Thoracic aorta endothelial cell (primary cell): ENCODE measurements at places on chromosomes 12 and 14. TPM values are rescaled to one million over a fixed set of nuclear protein-coding genes. Genes with fewer than 3 reads are reported as not detected.

KRT85 gene
- not detected in 2 replicates for total RNA-seq

NFE2 gene
- not detected in 2 replicates for total RNA-seq

OR4E1 gene
- not detected in 2 replicates for total RNA-seq

TMEM253 gene
- not detected in 2 replicates for total RNA-seq

GPR84 gene
- total RNA-seq = not detected in 2 replicates

OR5AU1 gene
- total RNA-seq = not detected in 2 replicates

ANO2 gene
- total RNA-seq = 12.6 and 48.8 TPM in 2 replicates

KIF26A gene
- 12.4 and 23.5 TPM in 2 replicates for total RNA-seq

GRIN2B gene
- not detected in 2 replicates for total RNA-seq

RPL10L gene
- not detected in 2 replicates for total RNA-seq

WBP11 gene
- total RNA-seq = 30.6 and 37.0 TPM in 2 replicates

RBP5 gene
- 0.50 TPM in 1 of 2 replicates, not detected in the other for total RNA-seq

MMP19 gene
- total RNA-seq = 0.36 and 0.53 TPM in 2 replicates

RIMKLB gene
- 77.1 and 105 TPM in 2 replicates for total RNA-seq

SYT10 gene
- not detected in 2 replicates for total RNA-seq

LPCAT3 gene
- 9.4 and 14.7 TPM in 2 replicates for total RNA-seq

RPL36AL gene
- 201 and 231 TPM in 2 replicates for total RNA-seq

KRT74 gene
- total RNA-seq = not detected in 2 replicates

CCDC198 gene
- total RNA-seq = not detected in 2 replicates

ANAPC5 gene
- total RNA-seq = 209 and 219 TPM in 2 replicates
